ENCODE measurements at places on chromosomes 7 and 10.

DNA sequence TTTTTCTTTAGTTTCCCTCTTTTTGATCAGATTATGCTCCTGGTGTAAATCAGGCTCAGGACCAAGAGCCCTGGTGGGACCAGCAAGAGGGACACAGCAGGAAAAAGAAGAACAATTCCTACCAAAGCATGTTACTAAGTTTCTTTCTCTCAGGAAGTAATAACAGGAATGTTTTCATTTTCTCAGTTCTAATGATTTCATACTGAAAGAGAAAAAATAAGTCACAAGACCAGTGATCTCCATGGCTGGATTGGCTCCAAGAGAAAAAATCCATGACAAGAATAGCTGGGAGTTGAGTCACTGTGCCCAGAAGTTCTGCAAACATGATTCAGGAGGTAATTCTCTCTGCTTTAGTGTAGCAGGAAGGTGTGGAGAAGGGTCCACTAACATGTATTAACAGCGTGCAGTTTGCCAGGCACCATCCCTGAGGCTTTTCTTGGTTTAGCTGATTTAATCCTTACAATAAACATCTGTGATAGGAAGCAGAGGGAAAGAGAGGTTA is 23.8 kb upstream of the IFIT2 start:
- peak; percentile 98 for DNase-seq

GRCh38 chr10:72275351-72276012 is 1.8 kb downstream of the DDIT4 start:
- DNase-seq = peak; percentile 45

- DNase-seq = no peak
Measured at GRCh38 chr7:20834656-20835055, 48.0 kb upstream of the SP8 start.

DNA sequence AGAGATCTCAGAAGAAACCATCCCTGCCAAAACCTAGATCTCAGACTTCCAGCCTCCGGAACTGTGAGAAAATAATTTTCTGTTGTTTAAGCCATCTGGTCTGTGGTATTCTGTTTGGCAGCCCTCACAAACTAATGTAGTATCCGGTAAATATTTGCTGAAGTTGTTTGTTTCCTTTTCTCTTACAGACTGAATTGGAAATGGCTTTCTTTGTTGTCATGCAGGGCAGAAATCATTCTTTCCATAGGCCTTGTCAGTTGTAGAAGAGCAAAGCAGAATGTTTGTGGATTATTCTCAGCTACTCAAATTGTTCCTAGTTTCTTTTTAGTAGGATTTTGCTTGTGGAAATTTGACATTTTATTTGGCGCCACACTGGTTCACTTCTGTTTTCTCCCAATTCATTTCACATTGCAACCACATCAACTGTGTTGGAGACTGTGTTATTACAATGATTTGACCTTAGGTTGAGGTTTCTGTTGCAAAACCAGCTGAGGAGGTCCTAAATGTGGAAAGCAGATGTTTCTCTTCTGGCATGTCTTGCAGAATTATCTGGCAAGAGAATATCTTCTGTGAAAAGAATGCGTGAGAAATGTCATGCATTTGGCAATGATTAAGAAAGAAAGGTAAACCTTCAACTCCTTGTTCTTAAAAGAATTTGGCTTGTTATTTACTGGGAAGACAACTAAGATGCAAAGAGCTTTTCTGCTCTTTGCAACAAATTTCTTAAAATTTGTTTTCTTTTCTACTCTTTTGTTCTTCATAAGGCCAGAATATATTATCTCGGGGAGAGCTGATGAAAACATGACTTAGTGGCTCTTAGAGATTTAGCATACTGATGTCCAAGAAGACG is 25.8 kb downstream of the ACTA2 start:
- peak; percentile 94 for DNase-seq

- DNase-seq = peak; percentile 68
Measured at GRCh38 chr7:28298870-28299518, 113.3 kb upstream of the CREB5 start.

DNA sequence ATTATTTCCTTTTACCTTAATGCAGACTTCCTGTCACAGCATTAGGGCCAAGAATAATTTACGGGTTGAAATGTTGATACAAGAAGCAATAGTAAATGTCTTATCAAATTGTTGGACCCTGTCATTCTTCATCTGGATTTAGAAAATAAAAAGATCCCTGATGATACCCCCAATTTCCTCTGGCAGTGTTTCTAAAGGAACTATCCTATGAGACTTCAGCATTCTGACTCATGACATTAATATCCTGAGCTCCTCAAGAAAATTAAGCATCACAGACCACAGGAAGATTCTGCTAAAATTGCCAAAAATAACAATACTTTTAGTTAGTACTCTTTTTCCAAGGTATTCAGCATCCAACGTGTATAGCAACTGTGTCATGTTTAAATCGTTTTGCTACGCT is 490.5 kb upstream of the ANKRD30A start:
- DNase-seq = peak; percentile 24

DNA sequence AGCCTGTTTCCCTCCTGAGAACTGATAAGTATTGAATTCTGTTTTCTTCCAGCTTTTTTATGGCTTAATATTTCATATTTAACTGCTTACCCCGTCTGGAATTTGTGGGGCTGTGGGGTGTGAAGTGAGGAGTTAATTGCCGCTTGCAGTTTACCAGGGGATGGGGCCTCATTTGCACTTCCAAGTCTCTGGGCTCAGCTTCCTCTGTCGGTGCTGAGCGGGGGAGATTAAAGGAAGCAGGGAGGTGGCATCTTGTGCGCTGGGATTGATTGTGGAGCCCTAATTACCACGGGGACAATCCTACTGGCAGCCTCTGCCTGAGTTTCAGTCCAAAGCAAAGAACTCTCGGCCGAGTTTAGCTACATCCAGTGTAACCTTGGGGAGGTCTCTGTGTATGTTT is 33.4 kb downstream of the ELFN1 start:
- no peak for DNase-seq

All from cardiac fibroblast (primary cell).